ENCODE measurements at places on chromosomes 1 and 21.

DNA sequence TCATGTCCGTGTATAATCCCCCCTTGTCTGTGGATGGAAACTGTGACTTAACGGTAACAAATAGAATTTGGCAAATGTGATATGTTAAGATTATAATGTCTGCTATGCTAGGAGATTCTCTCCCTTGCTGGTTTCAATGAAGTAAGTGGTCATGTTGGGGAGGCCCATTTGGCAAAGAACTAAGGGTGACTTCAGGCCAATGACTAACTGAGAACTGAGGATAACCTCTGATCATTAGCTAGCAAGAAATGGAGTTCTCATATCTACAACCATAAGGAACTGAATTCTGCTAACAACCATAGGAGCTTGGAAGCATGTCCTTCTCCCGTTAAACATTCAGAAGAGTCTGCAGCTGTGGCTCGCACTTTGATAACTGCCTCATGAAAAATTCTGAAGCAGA is 2.3 kb downstream of the IFI44L start:
- DNase-seq, result no peak

DNA sequence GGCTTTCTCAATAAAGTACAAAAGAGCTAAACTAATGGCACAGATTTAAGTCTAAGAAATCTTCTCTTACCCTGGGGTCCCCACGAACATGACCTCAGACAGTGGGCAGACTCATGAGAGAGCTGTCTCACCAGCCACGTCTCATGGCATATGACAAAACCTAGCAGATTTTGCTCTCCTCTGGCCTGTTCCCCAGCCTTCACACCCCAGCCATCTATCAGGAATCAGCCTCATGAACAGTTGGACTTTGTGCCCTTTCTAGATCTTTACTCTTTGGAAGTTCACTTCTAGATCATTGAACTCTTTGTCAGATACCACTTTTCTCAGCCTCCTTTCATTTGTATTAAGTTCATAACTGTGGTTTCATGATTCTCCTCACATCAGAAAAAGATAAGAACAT is 14.2 kb upstream of the HSD3B1 start:
- no peak for DNase-seq

DNA sequence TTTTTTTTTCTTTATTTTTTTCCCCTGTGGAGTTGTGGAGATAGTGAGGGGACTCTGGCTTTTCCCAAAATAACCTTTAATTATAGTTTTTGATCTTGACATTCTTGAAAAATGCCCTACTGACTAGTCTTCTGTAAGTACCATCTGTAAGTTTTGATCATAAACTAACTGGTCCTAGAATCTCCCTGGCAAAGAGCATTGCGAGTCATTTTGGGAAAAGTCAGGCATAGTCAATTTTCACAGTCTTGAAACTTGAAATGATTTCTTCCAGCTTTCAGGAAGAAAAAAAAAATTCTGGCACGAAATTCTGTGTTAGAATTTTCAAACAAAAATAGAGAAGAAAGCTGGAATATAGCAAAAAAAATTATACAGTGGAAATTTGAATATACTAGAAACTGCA is 181.2 kb upstream of the SNX7 start:
- DNase-seq, result no peak

DNA sequence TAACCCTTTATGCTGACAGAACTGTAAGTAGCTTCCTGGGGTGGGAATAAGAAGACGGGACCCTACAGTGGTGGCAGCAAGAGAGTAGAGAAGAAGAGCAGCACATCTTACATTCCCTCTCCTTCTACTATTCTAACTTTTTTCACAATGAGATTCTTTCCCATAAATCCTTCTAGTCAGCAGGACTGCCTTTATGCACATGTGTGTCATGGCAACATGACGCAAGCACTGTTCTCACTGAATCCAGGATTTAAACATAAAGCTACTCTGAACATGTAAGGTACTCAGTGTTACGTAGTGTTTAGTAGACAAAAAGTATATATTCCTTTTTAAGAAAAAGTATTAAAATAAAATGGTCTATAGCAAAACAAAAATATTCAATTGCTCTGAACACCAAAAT is 309.7 kb upstream of the LYPLAL1 start:
- DNase-seq, result no peak

- DNase-seq, result no peak
Measured at GRCh38 chr1:69569576-69570328, 2.0 kb downstream of the LRRC7 start.

- DNase-seq, result no peak
Measured at GRCh38 chr21:17451364-17451891, 61.4 kb upstream of the CXADR start.

DNA sequence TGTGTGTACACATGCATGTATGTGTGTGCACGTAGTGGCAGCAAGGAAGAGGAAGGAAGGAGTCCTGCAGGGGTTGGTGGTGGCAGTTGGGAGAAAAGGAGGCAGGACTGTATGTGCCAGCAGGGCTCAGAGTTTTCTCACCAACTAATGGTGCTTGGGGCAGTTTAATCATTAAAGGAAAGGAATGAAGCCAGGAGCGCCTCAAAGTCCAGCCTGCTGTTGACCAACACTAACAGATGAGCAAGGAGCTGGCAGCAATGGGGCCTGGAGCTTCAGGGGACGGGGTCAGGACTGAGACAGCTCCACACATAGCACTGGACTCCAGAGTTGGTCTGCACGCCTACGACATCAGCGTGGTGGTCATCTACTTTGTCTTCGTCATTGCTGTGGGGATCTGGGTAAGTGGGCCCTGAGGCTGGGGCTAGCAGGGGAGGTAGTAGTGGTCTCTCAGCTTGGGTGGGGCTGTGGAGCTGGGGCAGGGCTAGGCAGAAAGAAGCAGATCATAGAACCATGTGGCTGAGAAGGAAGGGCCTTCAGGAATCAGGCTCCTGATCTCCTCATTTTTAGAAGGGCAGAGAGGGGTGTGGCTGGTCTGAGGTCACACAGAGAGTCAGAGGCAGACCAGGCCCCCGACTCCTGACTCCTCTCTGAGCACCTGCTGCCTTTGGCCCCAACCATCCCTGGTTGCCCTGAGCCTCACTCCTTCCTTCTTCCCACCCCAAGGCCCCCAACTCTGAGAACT is at the start of gene SLC5A9:
TSS of gene SLC5A9 (plus strand) at position 216 of the 742 bp plus-strand sequence. CDS start at position 237, 21 bp downstream.
- DNase-seq, result no peak

DNA sequence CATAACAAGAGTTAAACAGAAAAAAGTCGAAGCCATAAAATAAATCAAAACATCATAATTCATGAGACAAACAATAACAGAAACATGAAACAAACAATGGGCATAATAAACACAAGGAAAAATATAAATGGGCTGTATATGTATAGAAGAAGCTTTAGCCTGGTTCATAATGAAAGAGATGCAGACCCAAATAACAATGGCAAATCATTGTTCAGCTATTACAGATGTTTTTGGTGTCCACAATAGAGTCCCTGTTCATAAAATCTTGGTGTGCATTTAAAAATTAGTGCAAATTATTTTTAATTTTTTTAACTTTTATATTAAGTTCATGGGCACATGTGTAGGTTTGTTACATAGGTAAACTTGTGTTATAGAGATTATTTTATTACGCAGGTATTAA is 1185.9 kb upstream of the B3GALT2 start:
- DNase-seq, result no peak

Measured in NCI-H226 (cell line).